ENCODE measurements at places on chromosomes 16 and 17. TPM values are rescaled to one million over a fixed set of nuclear protein-coding genes. Genes with fewer than 3 reads are reported as not detected.
A peak's percentile ranks its signal among the peaks of the same experiment; 100 is the strongest.

GRCh38 chr17:8869114-8869815 lies 1.8 kb upstream of the PIK3R6 start:
- DNase-seq: no peak

GRCh38 chr16:53840456-53840855 lies 136.5 kb downstream of the FTO start:
- no peak for DNase-seq

- no peak for DNase-seq
Measured at GRCh38 chr17:31534223-31534888, 142.9 kb downstream of the RAB11FIP4 start.

DNA sequence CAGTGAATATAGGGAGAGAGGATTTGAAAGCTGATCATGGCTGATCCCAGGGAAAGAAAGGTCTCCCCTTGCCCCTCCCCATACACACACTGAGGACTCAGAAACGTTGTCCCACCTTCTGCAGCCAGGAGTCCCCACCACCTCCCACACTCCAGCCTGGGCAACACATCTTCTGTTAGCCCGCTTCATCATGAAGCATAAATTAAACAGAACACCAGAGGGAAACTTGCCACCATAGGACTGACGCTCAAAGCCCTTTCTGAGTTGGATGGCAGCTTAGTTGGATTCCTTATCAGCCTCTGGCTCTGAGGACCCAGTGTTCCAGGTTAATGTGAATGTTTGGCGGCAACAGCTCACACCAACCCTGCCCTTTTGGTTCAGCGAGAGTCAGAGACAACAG lies 33.9 kb downstream of the ARHGAP27 start:
- no peak for DNase-seq

GRCh38 chr17:4678448-4679026 lies 25.4 kb downstream of the PELP1 start:
- peak; percentile 19 for DNase-seq

DNA sequence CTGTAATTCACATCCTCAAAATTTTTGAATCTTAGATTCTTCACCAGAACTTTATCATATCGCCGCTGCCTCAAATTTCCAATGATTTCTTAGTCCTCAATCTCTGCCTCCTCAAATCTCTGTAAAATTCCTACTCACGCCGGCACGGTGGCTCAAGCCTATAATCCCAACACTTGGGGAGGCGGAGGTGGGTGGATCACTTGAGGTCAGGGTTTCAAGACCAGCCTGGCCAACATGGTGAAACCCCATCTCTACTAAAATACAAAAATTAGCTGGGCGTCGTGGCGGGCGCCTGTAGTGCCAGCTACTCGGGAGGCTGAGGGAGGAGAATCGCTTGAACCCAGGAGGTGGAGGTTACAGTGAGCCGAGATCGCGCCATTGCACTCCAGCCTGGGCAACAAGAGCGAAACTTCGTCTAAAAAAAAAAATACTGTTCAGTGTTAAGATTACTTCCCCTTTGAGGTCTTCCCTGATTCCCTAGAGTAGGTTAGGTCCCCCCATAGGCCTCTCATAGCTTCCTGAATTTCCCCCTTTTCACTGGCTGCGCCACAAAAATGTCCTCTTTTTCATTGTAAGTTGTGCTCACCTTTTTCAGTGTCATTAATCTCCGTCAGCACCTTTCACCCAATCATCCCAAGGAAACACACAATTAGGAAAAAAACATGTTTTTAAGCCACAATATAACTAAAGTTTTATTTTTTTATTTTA lies 919 bp upstream of the CBX1 start:
- DNase-seq: no peak

DNA sequence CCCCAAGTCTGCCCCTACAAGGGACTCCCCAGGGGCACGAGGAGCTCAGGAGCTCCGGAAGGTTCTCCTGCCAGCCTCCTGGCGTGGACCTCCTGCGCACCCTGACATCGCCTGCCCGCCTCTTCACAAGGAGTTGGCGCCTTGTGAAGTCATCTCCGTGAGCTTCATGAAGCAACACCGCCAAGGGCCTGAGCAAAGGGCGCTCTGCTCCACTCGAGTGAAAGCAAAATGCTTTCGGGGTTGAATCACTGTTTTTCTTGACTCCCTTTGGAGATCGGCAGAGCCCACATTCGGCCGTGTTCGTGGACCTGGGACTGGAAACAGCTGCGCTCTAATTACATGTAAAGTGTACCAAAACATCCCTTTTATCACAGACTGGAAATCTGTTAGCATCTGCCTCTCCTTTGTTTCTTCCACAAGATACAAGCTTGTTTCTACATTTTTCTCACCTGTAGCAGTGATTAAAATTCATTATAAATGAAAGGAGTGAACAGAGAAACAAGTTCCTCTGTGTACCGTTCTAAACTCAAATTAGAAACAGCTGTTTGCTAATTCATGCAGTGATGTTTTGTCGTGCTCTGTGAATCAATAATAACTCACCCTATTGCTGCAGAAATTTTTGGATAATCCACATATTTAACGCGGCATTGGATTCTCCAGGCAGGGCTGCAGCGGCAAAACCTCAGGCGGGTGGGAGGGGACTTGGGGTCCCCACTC lies 203.3 kb downstream of the ZNF423 start:
- no peak for DNase-seq

DNA sequence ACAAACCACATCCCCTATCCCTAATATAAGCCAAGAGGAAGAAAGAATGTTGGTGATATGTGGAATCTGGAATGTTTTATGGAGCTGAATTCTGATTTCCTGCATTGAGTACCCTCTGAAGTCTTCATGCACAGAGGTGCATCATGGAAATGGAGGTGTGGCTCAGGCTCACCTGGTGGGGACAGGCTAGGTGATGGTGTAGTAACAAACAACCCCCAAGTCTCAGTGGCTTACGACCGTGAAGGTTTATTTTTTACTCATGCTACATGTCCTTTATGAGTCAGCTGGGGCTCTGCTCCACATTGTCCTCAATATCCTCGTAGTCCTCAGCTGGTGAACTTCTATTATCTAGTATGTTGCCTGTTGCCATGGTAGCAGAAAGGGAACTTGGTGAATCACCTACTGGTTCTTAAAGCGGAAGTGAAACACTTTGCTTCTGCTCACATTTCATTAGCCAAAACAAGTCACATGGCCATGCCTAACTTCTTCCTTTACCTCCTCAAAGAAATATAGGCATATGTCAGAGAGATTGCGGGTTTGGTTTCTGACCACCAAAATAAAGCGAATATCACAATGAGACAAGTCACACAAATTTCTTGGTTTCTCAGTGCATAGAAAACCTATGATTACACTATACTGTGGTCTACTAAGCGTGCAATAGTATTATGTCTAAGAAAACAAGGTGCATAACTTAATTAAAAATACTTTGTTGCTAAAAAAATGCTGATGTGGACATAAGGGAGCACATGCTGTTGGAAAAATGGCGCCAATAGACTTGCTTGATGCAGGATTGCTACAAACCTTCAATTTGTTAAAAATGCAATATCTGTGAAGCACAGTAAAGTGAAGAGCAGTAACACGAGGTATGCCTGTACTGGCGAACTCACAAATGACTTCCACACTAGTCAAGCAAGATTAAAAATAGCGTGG lies at the start of gene PMFBP1:
PMFBP1 (minus strand) TSS at position 51 of the 930 bp plus-strand sequence. CDS start 947 bp downstream, outside the sequence.
- DNase-seq: peak; percentile 70

DNA sequence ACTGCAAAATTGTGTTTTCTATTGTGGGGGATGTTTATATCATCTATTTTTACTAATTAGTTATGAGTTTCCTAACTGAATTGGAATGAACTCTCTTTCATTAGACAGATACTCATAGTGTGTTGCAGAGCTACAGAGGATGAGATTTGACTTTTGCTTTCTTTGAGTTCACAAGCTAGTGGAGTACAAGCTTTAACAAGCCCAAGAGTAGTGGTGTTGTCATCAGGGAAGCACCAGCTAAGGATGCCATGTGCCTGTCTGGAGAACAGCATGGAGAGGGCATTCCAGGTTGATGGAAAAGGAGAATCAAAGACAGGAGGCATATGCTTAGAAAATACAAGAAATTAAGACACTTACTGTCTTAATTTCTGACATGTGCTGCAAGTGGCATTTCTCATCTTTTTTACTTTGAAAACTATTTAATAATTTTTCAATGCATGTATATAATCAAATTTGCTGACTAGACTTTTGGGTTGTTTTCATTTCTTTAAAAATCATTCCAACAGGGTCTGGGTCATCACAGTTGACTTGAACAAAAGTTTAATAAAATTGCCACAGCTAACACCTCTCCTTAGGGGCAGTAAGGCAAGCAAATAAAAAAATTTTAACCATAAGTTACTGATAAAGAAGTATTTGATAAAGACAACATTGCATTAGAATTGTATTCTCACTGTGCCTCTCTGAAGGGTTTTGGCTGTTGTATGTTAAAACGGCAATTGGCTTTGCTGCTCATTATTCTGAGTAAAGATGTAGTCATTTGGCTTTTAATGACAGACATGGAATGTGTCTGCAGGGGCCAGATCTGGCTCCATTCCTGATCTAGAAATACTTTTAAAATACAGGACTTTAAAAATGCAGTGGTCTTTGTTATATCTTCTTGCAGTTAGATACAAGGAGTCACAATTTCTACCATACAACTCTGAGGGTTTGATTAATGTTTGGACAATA lies 323.7 kb upstream of the CDH11 start:
- no peak for DNase-seq

GRCh38 chr17:44906010-44906646 lies 6.9 kb upstream of the EFTUD2 start:
- no peak for DNase-seq

DNA sequence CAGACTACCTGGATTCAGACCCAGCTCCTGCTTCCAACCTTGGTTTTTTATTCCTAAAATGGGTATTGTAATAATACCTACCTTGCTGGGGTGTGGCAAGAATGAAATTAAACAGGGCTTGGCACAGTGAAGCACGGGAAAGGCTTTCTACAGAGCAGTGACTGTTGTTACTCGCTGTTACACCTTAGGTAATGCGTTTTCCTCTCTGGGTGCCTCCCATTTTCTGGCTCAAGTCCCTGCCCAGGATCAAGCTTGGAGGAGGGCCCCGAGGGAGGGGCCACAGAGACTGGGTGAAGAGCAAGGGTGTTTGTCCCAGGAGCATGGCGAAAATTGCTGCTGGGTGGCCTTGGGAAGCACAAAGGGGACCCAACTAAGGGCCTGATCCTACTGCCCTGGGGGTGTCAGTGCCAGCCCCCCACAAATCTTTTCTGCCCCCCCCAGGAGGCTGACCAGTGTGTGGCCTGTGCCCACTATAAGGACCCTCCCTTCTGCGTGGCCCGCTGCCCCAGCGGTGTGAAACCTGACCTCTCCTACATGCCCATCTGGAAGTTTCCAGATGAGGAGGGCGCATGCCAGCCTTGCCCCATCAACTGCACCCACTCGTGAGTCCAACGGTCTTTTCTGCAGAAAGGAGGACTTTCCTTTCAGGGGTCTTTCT lies 13.3 kb downstream of the MIEN1 start:
- DNase-seq: no peak

- DNase-seq: no peak
Measured at GRCh38 chr17:45948498-45948880, 50.6 kb upstream of the STH start.

- peak; percentile 84 for DNase-seq
Measured at GRCh38 chr17:81513753-81514488, 1.3 kb upstream of the ACTG1 start.

DNA sequence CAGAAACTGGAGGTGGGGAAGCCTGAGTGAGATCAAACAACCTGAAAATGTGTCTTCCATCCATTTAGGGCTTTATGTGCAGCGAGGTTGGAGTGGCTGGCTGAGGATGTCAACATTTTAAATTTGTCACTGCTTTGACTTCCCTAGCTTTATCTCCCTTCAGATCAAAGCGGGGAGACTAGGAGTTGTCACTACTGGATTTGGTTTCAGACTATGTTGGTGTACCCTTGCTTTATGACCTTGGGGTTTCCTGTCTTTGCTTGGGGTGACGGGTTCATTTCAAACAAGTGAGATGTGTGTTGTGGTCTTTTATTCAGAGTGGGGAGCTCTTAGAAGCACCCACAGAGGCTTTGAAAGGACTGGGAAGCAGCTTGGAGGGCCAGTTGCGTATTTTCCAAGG lies 25.6 kb downstream of the MSI2 start:
- no peak for DNase-seq

- DNase-seq: no peak
Measured at GRCh38 chr17:22202702-22203101, 510.4 kb downstream of the KCNJ18 start.

DNA sequence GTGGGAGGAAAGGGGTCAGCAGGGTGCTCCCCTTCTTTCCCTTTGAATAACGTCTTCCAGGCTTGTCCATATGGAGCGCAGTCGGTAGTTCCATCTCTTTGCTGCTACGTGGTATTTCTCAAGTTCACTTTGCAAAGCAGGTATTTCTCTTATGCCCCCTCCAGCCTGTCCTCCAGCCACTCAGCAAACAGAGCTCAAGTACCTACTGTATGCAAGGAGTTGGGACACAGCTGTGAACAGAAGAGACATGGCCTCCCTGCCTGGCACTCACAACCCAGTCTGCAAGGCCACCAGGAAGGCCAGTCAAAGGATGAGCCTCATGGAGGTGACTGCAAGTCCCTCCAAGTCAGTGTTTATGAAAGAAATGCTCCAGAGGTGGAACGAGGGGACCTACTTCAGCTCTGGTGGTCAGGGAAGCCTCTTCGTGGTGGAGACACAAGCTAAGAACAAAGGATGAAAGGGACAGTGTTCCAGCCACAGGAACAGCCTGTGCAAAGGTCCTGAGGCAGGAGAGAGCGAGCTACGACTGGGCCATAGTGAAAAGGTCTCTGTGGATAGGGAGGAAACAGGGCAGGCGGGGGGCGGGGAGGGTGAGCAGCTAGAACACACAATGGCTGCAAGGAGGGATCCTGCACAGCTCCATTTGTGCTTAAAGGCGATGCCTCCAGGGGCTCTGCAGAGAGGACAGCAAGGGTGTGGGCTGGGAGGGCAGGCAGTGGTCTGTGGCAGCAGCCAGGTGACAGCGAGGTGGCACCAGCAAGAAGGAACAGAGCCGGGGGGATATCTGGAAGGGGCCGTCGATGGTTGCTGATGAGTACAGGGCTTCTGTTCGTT lies 32.6 kb downstream of the PPL start:
- DNase-seq: no peak

The NAGLU gene
- total RNA-seq: 54.9 TPM

The TMEM220 gene
- not detected for total RNA-seq

The NPW gene
- total RNA-seq: 0.91 TPM

The KRTAP1-5 gene
- not detected for total RNA-seq

The GRAPL gene
- total RNA-seq: not detected

The CA4 gene
- total RNA-seq: 0.10 TPM

The SLC2A4 gene
- 0.38 TPM for total RNA-seq

The NGFR gene
- 0.05 TPM for total RNA-seq

The MRC2 gene
- total RNA-seq: 2.8 TPM

The KRTAP9-8 gene
- total RNA-seq: not detected

The FAM222B gene
- 9.5 TPM for total RNA-seq

The LRRC37A2 gene
- total RNA-seq: 3.7 TPM

The GFER gene
- 70.3 TPM for total RNA-seq
